ENCODE measurements at places on chromosomes 11 and 22.

- peak; percentile 76 for DNase-seq
These were observed 4.6 kb upstream of the GALR3 start for GRCh38 chr22:37818409-37819104.

- no peak for DNase-seq
These were observed 49.5 kb downstream of the MCHR1 start for GRCh38 chr22:40728731-40729189.

GRCh38 chr11:66556086-66556485, 9.4 kb downstream of the ACTN3 start:
- DNase-seq, result no peak

- no peak for DNase-seq
These were observed 547.5 kb downstream of the TBC1D22A start for GRCh38 chr22:47309946-47310345.

GRCh38 chr11:7899418-7899817, 31.6 kb downstream of the OR10A6 start:
- no peak for DNase-seq

DNA sequence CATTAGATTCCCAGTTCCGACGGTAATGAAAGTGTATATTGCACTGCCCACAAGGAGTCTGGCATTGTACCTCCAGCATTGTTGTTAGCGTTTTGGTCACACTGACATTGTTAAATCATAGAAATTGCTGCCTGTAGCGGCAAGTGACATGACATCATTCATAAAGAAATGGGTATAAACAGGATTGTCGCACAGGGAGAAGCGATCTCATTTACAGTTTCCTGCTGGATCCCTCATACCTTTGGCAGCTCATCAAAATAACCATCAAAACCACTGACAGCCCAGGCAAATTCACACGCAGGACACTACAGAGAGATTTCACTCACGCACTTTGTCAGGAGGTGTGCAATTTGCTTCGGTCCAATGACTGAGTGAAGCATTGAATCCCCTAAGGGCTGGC, 3.5 kb downstream of the HTR3B start:
- DNase-seq, result no peak

GRCh38 chr11:121999651-122000050, 116.4 kb downstream of the BLID start:
- no peak for DNase-seq

GRCh38 chr11:71131861-71132260, 120.5 kb downstream of the SHANK2 start:
- no peak for DNase-seq

- peak; percentile 73 for DNase-seq
These were observed 525 bp downstream of the DGCR2 start for GRCh38 chr22:19121631-19122142.

DNA sequence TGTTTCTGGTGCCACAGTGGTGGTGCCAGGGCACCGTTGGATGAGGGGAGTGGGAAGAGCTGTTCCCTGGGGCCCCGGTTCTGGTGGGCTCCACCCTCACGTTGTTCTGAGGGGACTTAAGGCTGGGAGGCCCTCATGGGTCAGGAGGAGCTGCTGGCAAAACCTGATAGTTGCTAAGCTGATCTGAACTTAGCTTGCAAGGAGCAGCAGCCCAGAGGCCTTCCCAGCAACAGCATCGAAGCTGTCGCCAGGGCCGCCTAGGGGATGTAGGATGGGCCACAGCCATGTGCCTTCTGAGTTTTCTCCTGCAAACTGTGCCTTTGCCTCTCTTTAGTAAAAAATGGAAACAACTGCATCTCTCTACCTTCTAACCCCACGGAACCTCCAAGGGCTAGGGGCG, 240.2 kb downstream of the TBC1D22A start:
- DNase-seq, result peak; percentile 36

GRCh38 chr22:50628543-50629134, 687 bp upstream of the ARSA start:
- DNase-seq, result no peak

DNA sequence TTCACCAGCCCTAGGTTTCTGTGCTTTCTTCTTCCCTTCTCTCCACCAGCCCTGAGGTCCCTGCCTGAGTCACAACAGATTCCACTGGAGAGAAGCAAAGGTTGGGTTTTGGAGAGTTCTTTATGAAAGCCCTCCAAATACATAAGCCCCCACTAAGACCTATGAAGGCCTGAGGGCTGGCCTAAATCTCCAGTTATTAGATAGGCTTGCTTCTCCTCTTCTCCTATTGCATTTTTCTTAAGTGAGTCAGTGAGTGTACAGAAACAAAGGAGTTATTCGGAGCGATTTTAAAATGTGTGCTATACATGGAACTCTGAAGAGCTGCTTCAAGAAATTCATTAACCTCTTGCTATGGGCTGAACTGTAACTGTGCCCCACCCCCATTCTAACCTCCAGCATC, 1057.3 kb downstream of the OPCML start:
- DNase-seq, result no peak

- no peak for DNase-seq
These were observed 74.4 kb downstream of the SLC36A4 start for GRCh38 chr11:93123351-93123898.

DNA sequence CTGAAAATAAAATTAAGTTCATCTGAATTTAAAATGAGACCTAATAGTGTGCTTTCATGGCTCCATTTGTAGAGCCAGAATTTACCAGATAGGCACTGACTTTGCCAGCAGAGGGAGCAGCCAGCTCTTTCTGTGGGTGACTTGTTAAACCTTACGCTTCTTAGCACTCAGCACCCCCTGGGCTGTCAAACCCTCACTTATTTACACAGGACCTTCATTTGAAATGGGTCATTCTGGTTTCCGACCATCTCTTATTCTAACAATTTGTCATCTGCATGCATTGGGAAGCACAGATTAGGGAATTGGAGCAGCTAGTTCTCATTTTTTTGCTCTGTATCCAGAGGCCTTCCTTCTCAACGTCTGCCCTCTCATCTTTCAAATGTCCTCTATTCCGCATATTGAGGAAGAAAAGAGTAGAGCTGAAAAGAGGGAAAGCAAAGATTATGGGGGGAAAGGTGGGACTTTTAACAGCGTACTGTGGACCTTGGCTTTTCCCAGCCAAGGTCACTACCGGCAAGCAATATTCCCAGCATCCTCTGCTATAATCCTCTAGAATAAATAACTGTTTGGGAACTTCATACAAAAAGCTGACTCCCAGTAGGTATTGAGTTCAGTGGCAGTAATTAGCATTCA, 3.1 kb downstream of the ASRGL1 start:
- DNase-seq, result peak; percentile 79

GRCh38 chr11:112760396-112761059, 200.7 kb upstream of the NCAM1 start:
- DNase-seq, result no peak

DNA sequence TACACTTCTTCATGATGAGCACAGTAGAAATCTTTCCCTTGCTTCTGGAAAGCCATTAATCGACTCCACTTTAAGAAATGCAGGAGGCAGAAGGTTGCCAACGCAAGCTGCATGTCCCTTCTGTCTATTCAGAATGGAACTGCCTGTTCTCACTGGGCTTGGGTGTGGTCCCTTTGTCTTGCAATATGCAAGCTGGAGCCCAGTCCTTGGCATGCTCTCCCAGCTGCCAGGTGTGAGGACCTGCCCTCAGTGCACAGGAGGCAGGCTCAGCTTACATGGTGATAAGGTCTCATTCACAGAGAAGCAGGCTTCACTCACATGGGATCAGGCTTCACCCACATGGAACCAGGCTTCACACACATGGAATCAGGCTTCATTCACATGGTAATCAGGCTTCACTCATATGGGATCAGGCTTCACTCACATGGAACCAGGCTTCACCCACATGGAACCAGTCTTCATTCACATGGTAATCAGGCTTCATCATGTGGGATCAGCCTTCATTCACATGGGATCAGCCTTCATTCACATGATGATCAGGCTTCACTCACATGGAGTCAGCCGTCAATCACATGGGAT, 59.2 kb upstream of the USP47 start:
- no peak for DNase-seq

- DNase-seq, result no peak
These were observed 88.6 kb downstream of the BCR start for GRCh38 chr22:23268877-23269276.

- peak; percentile 95 for DNase-seq
These were observed at the start of gene CKAP5 for GRCh38 chr11:46845740-46846509. Gene CKAP5, minus strand, starts transcription at chr11:46846280. Its CDS starts 25,049 bp downstream, at chr11:46821231.

- DNase-seq, result no peak
These were observed 24.6 kb downstream of the IL18BP start for GRCh38 chr11:72023335-72023734.

GRCh38 chr11:72041364-72042063, 38.8 kb downstream of the NUMA1 start:
- peak; percentile 82 for DNase-seq

GRCh38 chr11:61131186-61131585, 28.9 kb downstream of the CD5 start:
- no peak for DNase-seq
